ENCODE measurements at places on chromosomes 12 and 14. TPM values are rescaled to one million over a fixed set of nuclear protein-coding genes. Genes with fewer than 3 reads are reported as not detected.
A peak's percentile ranks its signal among the peaks of the same experiment; 100 is the strongest.

GRCh38 chr14:64035143-64035542, 182.3 kb downstream of the SYNE2 start:
- no peaks in the 10 kb centered on the region for H3K4me1 ChIP-seq
- DNase-seq = no peak

- H3K4me1 ChIP-seq = peaks cover 70% of the 10 kb centered on the region
- peak; percentile 61 for DNase-seq
- H3K4me3 ChIP-seq = peak overlapping the region; percentile 88
- peaks cover 2% of the 10 kb centered on the region for H3K36me3 ChIP-seq
Measured at GRCh38 chr12:111406474-111407376, 1.0 kb downstream of the SH2B3 start.

GRCh38 chr14:74973003-74973653, 17.7 kb upstream of the PGF start:
- peaks cover 4% of the 10 kb centered on the region for H3K27me3 ChIP-seq
- H3K36me3 ChIP-seq = no peaks in the 10 kb centered on the region
- no peak overlapping the region for H3K27ac ChIP-seq
- DNase-seq = peak; percentile 72
- no peak overlapping the region for H3K4me3 ChIP-seq

- H3K4me1 ChIP-seq = peaks cover 8% of the 10 kb centered on the region
- H3K27ac ChIP-seq = no peak overlapping the region
- DNase-seq = no peak
- no peaks in the 10 kb centered on the region for H3K27me3 ChIP-seq
- no peaks in the 10 kb centered on the region for H3K36me3 ChIP-seq
- no peak overlapping the region for H3K4me3 ChIP-seq
Measured at GRCh38 chr14:103765526-103765925, 49.9 kb downstream of the ZFYVE21 start.

DNA sequence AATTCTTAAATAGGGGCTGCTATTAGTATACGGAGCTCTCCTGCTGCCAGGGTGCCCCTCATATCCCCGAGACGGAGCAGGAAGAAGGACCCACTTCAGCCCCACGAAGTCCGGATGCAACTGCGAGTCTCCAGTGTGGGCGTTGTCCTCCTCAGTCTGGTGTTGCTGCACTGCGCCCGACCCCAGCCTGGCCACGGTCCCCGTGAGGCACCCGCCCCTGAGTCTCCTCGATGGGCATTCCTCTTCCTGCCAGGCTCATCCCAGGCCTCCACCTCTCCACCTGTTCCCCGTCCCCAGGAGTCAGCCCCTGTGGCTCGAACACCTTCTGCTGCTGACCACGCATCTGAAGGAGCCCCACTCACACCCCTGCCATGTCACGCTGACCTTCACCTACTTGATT, 68.1 kb upstream of the SFSWAP start:
- H3K36me3 ChIP-seq = no peaks in the 10 kb centered on the region
- no peak overlapping the region for H3K27ac ChIP-seq
- H3K4me1 ChIP-seq = no peaks in the 10 kb centered on the region
- H3K4me3 ChIP-seq = no peak overlapping the region

DNA sequence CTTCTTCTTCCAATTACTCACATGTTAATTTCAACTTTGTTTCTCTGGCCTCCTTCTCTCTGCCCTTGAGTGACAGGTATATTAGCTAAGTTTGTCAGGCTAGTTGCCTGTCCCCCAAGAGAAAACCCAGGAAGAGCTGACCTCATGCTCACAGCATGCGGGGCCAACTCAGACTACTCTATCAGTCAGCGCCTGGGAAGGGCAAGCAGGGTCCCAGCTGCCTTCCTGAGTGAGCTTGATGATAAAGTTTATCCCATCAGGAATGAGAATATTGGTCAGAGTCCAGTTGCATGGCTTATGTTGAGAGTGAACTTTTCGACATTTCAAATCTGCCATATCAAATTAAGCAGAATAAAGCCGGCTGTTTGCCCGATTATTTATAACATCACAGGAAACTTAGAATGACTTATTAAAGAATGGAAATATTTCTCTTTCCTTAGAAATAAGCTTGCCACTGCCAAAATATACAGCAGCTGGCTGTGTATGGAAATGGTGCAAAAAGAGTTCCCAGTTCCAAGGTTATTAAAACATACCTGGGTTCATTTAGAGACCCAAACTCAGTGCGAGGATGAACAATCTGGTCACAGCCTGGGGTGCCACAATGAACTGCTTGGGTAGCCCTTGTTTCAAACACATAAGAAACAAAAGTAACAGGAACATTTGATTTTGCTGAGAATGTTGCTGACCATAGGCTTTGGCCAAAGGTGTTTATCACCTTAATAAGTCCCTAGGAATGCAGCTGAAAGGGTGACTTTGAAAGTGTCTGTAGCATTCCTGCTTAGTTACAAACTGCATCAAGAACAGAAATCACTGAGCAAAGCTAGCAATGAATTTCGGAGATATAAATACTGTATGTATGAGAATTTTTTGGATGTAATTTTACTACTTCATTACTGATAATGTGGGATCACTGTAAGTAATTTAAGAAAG, 1553.8 kb upstream of the FLRT2 start:
- H3K27ac ChIP-seq = no peak overlapping the region
- no peaks in the 10 kb centered on the region for H3K4me1 ChIP-seq
- H3K27me3 ChIP-seq = no peaks in the 10 kb centered on the region
- H3K36me3 ChIP-seq = no peaks in the 10 kb centered on the region
- no peak for DNase-seq

DNA sequence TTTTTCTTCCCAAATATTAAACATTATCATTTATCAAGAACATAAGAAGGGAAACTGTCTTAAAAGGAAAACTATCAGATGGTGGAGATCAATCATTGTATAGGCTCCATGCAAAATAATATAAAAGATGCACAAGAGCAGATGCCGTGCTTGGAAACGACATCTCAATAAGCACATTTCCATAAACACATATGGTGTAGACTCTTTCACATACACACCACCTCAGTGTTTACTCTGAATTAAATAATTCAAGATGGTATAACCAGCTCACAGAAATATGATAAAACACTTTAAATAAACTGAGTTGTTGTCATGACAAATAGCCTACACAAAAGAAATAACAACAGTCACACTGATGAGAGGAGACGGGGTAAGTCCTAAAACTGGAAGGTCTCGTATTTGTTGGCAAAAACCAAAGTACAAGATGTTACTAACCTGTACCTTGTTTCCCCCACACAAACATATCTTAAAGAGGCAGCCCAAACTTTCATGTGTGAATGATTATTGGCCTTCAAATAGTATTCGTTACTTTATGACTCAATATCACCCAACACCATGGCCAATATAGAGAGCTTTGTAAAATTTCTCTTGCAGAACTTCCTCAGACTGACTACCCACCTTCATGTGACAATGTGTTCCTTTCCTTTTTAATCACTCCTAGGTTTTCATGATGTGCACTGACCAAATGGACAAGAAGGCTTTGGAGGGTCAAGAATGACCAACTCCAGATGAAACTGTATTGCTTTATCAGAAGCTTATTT, 48.6 kb upstream of the TMPO start:
- no peak overlapping the region for H3K4me3 ChIP-seq
- DNase-seq = no peak
- H3K4me1 ChIP-seq = peaks cover 36% of the 10 kb centered on the region
- peaks cover 2% of the 10 kb centered on the region for H3K27me3 ChIP-seq
- H3K27ac ChIP-seq = no peak overlapping the region

GRCh38 chr14:20341646-20342045, 1.8 kb upstream of the PARP2 start:
- no peak for DNase-seq
- H3K4me3 ChIP-seq = peak overlapping the region; percentile 83
- no peak overlapping the region for H3K27ac ChIP-seq
- no peaks in the 10 kb centered on the region for H3K27me3 ChIP-seq

DNA sequence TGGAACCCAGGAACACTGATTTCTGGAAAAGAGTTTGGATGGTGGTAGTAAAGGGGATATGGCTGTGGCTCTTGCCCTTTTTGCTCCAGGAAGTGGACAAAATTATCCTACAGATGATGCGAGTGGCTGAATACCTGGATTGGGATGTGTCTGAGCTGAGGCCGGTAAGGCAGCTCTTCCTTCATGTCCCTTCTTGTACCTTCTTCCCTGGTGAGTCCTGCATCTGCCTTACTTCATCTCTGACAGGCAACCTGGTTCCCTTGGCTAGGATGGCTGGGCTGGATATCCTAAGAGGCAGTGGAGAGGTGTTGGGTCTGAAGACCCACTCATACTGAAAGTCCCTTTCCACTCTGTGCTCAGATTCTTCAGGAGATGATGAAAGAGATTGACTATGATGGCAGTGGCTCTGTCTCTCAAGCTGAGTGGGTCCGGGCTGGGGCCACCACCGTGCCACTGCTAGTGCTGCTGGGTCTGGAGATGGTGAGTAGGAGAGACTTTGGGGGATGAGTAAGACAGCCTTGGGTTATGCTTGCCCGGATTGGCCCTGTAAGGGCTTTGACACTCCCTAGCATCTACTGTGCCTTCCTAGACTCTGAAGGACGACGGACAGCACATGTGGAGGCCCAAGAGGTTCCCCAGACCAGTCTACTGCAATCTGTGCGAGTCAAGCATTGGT, 8.0 kb downstream of the DGKA start:
- DNase-seq = no peak
- peaks cover 71% of the 10 kb centered on the region for H3K4me1 ChIP-seq
- peak overlapping the region; percentile 58 for H3K27ac ChIP-seq
- H3K27me3 ChIP-seq = no peaks in the 10 kb centered on the region
- peaks cover 72% of the 10 kb centered on the region for H3K36me3 ChIP-seq

GRCh38 chr12:132604151-132604618, 6.2 kb downstream of the LRCOL1 start:
- no peaks in the 10 kb centered on the region for H3K36me3 ChIP-seq
- H3K27ac ChIP-seq = no peak overlapping the region
- H3K4me1 ChIP-seq = peaks cover 9% of the 10 kb centered on the region
- H3K4me3 ChIP-seq = no peak overlapping the region
- peaks cover 75% of the 10 kb centered on the region for H3K27me3 ChIP-seq
- no peak for DNase-seq

GRCh38 chr12:11022520-11022919, at the start of gene TAS2R19:
TSS of gene TAS2R19 (minus strand) at chr12:11022620. CDS start at chr12:11022571, 49 bp downstream.
- H3K27me3 ChIP-seq = no peaks in the 10 kb centered on the region
- no peaks in the 10 kb centered on the region for H3K4me1 ChIP-seq
- peaks cover 22% of the 10 kb centered on the region for H3K36me3 ChIP-seq
- no peak within 1 kb of the TSS for H3K4me3 ChIP-seq
- H3K27ac ChIP-seq = no peak within 1 kb of the TSS

GRCh38 chr12:93025145-93026103, 96.3 kb upstream of the EEA1 start:
- H3K27me3 ChIP-seq = peaks cover 17% of the 10 kb centered on the region
- no peak for DNase-seq
- H3K27ac ChIP-seq = no peak overlapping the region
- H3K36me3 ChIP-seq = no peaks in the 10 kb centered on the region
- H3K4me1 ChIP-seq = no peaks in the 10 kb centered on the region

GRCh38 chr12:127803545-127803944, 463.4 kb upstream of the TMEM132C start:
- H3K4me3 ChIP-seq = no peak overlapping the region
- DNase-seq = no peak
- no peak overlapping the region for H3K27ac ChIP-seq
- no peaks in the 10 kb centered on the region for H3K27me3 ChIP-seq
- no peaks in the 10 kb centered on the region for H3K36me3 ChIP-seq

GRCh38 chr12:57106021-57106708, 5.0 kb downstream of the STAT6 start:
- H3K4me3 ChIP-seq = no peak overlapping the region
- no peak for DNase-seq
- H3K36me3 ChIP-seq = peaks cover 11% of the 10 kb centered on the region
- H3K4me1 ChIP-seq = peaks cover 34% of the 10 kb centered on the region
- H3K27ac ChIP-seq = no peak overlapping the region

DNA sequence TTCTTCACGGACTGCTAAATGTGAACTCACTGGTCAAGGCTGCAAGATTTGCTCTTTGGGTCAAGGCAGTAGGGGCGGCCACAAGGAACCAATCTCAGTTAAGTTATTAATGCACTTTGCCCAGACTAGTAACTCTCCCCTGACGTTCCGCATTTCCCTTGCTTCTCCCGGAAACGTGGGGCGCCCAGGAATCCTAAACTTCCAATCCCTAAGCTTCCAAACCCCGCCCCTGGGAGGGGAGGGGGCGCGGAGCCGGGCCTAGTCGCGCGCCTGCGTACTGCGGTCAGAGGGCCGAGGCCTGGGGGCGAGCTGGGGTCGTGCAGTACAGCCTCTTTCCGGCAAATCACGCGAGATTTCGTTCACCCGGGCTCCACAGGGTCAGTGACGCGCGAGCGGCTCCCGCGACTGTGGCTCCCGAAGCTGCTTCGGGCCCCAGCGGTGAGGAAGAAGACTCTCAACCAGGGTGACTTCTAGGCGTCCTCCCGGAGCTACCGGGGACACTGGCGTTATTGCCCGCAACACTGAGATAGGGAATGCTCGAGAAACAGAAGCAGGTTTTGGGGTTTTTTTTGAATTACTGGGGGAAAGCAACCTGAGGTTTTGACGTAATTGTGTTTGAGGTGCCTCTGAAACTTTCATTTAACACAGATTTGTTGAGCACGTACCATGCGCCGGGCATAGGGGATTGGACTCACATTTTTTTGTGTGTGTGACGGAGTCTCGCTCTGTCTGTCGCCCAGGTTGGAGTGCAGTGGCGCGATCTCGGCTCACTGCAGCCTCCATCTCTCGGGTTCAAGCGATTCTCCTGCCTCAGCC, at the start of gene PTGR2:
Gene PTGR2 (plus strand): TSS at position 265 of the 816 bp plus-strand sequence. CDS start 7,032 bp downstream, outside the sequence.
- H3K36me3 ChIP-seq = peaks cover 2% of the 10 kb centered on the region
- peak; percentile 93 for DNase-seq
- peak within 1 kb of the TSS; percentile 95 for H3K4me3 ChIP-seq
- peak within 1 kb of the TSS; percentile 99 for H3K27ac ChIP-seq
- peaks cover 22% of the 10 kb centered on the region for H3K4me1 ChIP-seq

GRCh38 chr12:15982471-15982870, 71.3 kb downstream of the DERA start:
- peaks cover 22% of the 10 kb centered on the region for H3K36me3 ChIP-seq
- no peak for DNase-seq
- H3K27ac ChIP-seq = no peak overlapping the region
- peaks cover 9% of the 10 kb centered on the region for H3K4me1 ChIP-seq
- no peak overlapping the region for H3K4me3 ChIP-seq

- no peaks in the 10 kb centered on the region for H3K36me3 ChIP-seq
- H3K4me3 ChIP-seq = no peak overlapping the region
- H3K27me3 ChIP-seq = peaks cover 50% of the 10 kb centered on the region
Measured at GRCh38 chr12:3200032-3200617, 122.9 kb downstream of the TSPAN9 start.

DCN gene
- total RNA-seq = not detected

GPATCH2L gene
- total RNA-seq = 56.4 TPM

KRT6C gene
- not detected for total RNA-seq

KANSL2 gene
- 56.6 TPM for total RNA-seq

ACSS3 gene
- not detected for total RNA-seq

SLC6A15 gene
- total RNA-seq = not detected

All from activated CD8-positive, alpha-beta memory T cell treated with anti-CD3 and anti-CD28 coated beads, Interleukin-2, amount 10 ng/mL, durations not matched to agents 7 days and 5 days (primary cell).